ENCODE measurements at places on chromosomes 1 and 21.

DNA sequence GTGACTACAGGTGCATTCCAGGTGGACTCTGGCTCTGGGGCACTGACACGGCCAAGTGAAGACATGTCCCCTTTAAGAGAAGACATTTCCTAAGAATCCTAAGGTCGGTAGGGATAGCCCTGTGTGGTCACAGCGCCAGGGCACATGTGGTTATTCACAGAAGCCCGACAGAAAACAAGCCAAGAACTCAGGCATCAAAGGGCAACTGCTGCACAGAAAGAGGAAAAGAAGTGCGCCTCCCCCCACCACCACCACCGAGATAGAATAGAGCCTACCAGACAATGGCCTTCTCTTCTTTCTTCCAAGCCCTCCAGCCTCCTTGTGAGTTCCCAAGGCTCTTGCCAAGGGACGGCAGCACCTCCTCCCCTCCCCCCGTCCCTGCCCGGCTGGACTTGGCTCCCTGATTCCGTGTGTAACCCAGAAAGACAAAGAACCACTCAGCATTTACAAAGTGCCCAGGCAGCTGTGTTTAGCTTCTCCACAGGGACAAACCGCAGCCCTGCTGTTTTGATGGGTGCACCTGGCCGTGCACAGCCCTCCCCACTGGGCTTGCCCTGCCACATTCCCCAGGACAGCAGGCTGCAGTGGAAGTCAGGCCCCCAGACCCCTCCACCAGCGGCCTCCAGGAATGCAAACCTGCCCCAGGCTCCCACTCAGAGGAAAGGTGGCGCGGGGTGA is 30.2 kb downstream of the TMPRSS2 start:
- DNase-seq: no peak

GRCh38 chr1:6354659-6355317 is 38.8 kb downstream of the ACOT7 start:
- no peak for DNase-seq

DNA sequence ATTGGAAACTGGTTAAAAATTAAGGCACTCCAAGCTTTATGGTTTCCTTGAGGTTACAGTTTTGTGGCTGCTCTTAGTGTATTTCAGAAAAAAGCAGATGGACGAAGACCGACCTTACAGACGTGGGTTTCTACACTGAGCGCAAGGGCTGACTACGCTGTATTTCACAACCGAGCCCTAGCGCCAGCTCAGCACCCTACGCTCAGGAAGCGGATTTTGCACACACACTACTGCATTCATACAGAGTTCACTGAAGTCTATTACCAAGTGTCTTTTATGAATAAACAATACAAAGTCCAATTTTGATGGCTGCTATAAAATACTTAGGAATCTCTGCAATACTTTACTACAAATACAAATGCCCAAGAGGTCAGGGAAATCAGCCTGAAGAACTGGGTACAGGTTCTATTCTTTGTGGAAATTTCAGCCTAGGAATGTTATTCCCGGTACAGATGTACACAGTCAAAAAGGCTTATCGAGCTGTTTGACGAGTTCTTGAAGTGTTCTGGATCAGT is 23.8 kb downstream of the PTTG1IP start:
- DNase-seq: no peak

- no peak for DNase-seq
Measured at GRCh38 chr1:59553371-59553770, 256.5 kb downstream of the FGGY start.

GRCh38 chr1:212665241-212666115 is 34.2 kb downstream of the BATF3 start:
- peak; percentile 34 for DNase-seq

GRCh38 chr1:234504969-234505768 is 26.2 kb upstream of the TARBP1 start:
- no peak for DNase-seq

DNA sequence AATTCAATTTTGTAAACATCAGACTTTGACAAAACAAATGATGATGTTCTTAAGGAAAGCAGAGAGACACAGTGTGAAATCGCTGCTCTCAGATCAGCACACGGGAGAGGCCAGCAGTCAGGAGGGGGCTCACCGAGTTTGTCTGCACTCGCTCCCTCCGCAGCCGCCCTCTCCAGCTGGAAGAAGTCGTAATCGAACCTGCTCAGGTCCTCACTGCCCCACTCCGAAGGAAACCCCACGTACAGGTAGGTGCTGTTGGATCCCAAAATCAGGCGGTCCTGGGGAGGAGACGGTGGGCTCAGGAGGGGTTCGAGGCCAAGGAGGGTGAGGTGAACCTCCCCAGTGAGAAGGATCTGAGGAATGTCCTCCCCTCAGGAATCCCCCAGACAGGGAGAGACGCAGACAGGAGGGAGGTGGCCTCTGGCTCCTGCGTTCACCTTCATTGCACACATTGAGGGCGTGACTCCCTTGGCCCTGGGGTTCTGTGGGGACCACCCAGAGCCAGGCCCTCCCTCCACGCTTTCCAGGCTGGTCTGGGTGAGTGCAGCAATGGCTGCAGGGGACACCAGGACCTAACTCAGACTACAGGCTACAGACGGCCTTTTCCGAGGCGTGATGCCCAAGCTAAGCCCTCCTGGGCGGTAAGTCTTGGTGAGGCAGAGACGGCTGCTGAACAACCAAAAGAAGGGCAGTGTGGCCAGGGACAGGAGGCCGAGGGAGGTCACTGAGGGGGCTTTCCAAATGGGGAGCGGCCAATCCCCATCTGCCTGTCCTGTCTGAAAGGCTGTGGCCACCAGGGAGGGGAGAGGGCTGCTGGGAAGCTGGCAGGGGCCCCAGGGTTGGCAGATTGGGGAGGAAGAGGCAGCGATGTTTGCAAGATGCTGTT is 65.5 kb downstream of the SCCPDH start:
- DNase-seq: no peak

DNA sequence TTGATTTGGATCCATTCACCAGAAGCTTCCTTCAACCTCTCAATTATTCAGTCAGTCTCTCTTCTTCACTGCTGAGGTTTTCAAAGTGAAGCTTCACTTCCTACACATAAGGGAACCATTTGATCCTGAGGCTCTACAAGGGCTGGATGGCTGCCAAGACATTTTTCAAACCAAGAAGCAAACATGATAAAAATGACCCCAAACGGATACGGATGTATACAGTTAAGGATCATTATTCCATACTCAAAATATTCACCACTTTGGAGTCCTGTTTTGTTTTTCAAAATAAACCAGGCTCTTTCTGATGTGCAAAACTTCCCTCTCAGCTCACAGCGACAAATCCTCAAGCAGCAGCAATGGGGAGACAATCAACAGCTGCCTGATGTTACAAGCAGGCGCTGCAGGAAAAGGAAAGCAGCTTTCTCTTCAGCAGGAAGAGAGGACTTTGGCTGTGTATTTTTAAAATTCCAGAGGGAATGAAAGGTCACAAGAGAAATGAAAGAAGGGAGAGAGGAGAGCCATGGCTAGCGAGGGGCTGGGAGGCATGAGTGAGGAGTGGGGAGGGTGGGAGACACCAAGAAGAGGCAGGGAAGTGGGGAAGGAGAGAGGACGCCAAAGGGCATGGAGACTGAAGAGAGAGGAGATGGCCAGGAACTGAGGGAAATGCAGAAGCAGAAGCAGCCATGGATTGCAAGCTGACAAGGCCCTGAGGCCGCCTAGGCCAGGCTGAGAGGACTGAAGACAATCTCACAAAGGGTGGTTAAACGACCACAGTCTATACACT is 145.4 kb downstream of the SLC45A1 start:
- no peak for DNase-seq

DNA sequence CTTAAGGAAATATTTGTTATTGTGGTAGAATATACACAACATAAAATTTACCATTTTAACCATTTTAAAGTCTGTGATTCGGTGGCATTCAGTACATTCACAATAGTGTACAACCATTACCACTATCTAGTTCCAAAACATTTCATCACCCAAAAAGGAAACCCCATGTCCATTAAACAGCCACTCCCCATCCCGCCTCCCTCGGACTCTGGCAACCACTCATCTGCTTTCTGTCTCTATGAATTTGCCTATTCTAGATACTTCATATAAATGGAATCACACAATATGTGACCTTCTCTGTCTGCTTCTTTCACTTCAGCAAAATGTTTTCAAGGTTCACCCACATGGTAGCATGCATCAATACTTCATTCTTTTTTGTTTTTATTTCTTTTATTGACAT is 51.3 kb downstream of the PTP4A2 start:
- no peak for DNase-seq

DNA sequence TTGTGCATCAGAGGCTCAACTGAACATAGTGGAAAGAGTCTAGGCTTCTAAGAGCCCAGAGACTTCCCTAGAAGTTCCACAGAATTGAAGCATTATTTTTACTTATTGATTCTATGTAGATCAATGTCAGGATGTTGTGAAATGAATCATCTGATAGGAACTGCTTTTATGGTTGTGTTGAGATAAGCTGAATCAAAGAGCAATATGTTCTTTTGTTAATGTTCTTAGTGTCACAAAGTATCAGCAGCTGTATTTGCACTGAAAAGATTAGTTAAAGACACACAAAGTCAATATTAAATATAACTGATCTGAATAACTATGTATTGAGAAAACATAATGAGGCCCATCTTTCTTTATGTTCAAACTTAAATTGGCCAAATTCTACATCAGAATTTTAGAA is 430.7 kb upstream of the ZRANB2 start:
- DNase-seq: no peak

- no peak for DNase-seq
Measured at GRCh38 chr1:84376000-84376910, 22.0 kb upstream of the DNASE2B start.

DNA sequence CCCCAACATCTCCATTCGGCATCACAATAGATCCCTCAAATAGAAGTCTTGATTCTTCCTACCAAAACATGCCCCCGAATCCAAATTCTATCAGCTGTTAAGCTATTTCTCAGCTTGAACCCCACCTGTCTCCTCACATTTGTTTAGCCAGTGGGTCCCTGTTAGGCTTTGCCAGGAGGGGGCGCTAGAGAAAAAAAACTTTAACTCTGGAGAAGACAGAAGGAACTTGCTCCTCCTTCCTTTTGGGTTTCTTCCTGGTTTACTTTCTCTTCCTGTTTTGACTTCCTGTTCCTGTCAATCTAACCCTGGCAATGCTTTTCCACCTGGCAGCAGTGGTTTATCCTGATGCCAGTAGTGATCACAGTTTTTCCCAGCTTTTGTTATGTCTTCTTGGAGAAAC is 95.6 kb upstream of the KCNK1 start:
- DNase-seq: no peak

DNA sequence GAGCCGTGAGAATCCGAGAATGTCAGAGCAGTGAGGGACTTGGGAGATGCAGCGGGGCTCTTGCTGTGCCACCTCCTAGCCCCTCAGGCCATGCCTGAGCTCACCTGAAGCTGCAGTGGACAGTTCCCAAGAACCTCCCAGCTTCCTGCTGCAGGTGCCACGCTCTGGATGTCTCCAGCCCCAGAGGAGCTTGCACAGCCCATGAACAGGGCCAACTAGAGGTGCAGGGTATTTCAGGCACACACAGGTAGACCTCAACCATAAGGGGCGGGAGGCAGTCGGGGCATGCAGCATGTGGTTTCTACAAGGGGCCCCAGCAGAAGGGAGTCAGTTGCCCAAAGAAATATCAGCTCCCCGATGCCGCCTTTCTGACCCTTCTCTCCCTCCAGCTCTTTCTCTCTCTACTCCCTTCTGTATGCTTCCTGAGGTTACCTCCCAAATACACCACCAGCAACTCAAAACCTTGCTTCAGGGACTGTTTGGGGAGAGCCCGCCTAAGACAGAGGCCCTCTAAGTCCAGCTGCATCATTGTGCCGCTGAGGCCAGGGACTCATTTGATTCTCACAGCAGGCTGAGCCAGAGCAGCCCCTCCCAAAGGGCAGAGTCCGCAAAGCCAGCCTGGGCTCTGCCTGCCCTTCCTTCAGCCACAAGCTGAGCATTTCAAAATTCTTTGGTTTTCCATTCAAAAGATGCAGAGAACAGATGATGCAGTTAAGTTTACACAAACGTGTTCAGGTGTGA is 209.8 kb downstream of the MATN1 start:
- no peak for DNase-seq

DNA sequence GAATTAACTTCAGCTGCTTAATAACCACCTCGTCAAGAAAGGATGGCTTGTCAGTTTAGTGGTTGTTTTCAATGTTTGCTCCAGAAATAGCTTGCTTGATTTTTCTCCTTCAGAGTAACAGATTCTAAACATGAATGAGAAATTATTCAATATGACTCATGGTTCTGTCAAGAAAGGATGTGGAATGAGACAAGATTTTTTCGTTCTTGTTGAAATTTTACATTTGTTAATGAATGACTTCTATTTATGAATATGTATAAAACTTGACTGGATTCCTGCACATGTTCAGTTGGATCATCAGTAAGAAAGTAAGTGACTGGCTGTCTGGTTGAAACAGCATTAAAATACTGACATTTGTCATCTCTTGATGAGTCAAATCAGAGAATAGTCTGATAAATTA is 38.3 kb downstream of the IFI44 start:
- no peak for DNase-seq

GRCh38 chr1:210978316-210978973 is 155.5 kb downstream of the KCNH1 start:
- no peak for DNase-seq

- DNase-seq: no peak
Measured at GRCh38 chr1:51734896-51735745, 118.2 kb downstream of the OSBPL9 start.

DNA sequence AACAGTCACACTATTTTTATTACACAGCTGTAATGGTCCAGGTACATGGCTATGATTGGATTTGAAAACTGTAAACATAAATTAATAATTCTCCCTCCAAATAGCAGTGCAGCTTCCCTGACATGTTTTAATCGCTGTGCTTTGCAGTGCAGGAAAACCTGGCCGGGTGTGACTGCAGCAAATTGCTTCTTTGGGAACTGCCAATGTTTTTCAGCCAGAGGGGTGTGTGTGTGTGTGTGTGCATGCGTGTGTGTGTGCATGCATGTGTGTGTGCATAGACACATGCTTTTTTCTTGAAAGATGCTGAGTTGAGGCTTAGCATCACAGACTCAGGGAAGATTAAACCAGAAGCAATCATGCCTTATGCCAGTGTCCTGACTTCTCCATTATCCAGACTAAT is 231.2 kb downstream of the PRDM2 start:
- no peak for DNase-seq

DNA sequence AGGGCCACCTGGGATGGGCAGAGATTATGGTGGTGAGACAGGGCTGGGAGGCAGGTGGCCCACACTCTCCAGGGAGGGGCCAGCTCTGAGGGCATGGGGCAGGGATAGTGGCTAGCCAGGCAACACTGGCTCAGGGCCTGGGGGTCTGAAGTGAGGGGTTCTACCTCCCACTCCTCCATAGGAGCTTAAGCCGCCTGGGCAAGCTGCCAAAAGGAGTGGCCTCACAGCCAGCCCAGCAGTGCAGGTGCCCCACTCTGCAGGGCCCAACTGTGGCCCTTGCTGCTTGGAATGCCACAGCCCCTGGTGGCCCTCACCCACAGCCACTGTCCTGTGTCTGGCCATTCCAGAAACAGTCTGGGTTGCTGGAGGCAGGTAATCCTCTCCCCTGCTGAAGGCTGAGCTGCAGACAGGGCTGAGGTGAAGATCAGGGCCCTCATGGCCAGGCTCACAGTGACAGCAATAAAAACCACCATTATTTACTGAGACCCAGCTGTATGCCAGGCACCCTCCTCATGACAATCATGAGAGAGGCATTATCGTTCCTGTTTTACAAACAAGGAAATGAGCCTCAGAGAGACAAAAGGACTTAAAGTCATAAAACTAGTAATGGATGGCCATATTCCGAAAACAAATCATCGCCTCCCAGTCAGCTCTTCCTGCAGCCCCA is 31.0 kb downstream of the KIF21B start:
- DNase-seq: no peak

- DNase-seq: no peak
Measured at GRCh38 chr1:12148160-12148957, 18.4 kb upstream of the TNFRSF1B start.

All from GM04503 (cell line).